Thymus (tissue), 14 donors: ENCODE measurements at places on chromosomes 5 and 9. TPM values are rescaled to one million over a fixed set of nuclear protein-coding genes. Genes with fewer than 3 reads are reported as not detected.

The SPINK4 gene
- total RNA-seq = 0.38 TPM

The TAF11L10 gene
- not detected for total RNA-seq

The PCDHB9 gene
- 0.19 TPM for total RNA-seq

The IRX1 gene
- 0.94 TPM for total RNA-seq

The GMCL2 gene
- total RNA-seq = under 0.01 TPM

DNA sequence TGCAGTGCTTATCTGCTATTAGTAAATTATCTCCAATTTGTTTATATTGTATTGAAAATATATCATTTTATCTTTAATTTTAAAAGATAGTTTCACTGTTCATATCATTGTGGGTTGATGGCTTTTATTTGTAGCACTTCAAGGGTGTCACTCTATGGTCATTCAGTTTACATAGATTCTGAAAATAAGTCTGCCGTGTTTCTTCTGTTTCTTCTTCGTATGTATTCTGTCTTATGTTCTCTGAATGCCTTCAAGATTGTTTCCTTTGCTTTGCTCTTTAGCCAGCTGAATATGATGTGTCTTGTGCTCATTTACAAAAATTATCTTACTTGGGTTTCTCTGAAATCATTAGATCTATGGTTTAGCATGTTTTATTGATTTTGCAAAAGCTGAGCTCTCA is 359.9 kb downstream of the CYLC2 start:
- H3K27me3 ChIP-seq = no peaks in the 10 kb centered on the region
- no peaks in the 10 kb centered on the region for H3K36me3 ChIP-seq
- no peak for DNase-seq
- H3K4me3 ChIP-seq = no peak overlapping the region
- H3K27ac ChIP-seq = no peak overlapping the region

DNA sequence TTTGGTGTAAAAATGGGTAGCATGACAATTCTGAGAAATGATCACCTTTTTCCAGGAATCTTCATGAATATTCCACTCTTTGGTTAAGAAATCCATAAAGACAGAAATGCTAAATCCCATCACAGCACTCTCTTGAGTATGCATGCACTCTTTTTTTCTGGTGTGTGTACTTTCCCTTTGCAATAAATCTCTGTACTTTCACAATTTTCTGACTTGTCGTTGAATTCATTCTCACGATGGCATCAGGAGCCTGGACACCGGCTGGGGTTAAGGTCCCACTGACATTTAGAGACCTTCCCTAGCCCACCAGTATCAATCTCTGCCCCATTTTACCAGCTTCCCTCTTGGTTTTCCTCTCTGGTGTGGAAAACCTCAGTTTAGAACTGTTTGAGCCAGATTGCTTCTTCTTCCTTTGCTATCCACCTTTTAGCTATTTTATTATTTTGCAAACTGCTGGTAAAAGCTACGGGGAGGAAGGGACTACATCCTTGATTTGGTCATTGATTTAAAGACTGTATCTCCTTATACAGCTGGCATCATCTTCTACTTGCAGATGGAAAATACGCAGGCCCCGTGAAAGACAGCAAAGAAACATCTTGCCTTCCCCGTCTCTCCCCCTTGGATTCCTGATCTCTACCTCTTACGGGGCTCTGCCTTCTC is 59.9 kb upstream of the ZFR start:
- H3K36me3 ChIP-seq = no peaks in the 10 kb centered on the region
- H3K27me3 ChIP-seq = no peaks in the 10 kb centered on the region
- H3K4me1 ChIP-seq = peaks cover 6% of the 10 kb centered on the region
- no peak overlapping the region for H3K4me3 ChIP-seq
- DNase-seq = no peak
- H3K27ac ChIP-seq = peak overlapping the region; percentile 31

DNA sequence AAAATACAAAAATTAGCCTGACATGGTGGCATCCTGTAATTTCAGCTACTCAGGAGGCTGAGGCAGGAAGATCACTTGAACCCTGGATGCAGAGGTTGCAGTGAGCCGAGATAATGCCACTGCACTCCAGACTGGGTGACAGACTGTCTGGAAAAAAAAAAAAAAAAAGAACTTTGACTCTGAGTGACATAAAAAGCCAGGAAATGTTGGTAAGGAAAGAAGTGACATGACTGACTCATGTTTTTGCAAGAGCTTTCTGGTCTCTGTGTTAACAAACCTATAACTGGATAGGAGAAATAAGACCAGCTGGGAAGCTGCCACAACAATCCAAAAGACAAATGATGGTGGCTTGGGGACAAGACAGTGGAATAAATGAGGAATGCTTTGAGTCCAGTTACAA is 272.1 kb downstream of the HINT1 start:
- no peaks in the 10 kb centered on the region for H3K4me1 ChIP-seq
- no peaks in the 10 kb centered on the region for H3K36me3 ChIP-seq
- no peak for DNase-seq
- H3K27me3 ChIP-seq = no peaks in the 10 kb centered on the region
- no peak overlapping the region for H3K27ac ChIP-seq
- H3K4me3 ChIP-seq = no peak overlapping the region

- no peaks in the 10 kb centered on the region for H3K4me1 ChIP-seq
- H3K36me3 ChIP-seq = no peaks in the 10 kb centered on the region
- H3K4me3 ChIP-seq = no peak overlapping the region
These were observed 47.3 kb downstream of the TRIO start for GRCh38 chr5:14190194-14191164.

GRCh38 chr5:82335806-82336205 is 57.7 kb upstream of the RPS23 start:
- DNase-seq = no peak
- no peak overlapping the region for H3K4me3 ChIP-seq
- H3K36me3 ChIP-seq = no peaks in the 10 kb centered on the region
- no peak overlapping the region for H3K27ac ChIP-seq

GRCh38 chr9:127424676-127424999 is 456 bp downstream of the ZNF79 start:
- peak overlapping the region; percentile 63 for H3K4me3 ChIP-seq
- H3K27ac ChIP-seq = peak overlapping the region; percentile 82
- H3K27me3 ChIP-seq = no peaks in the 10 kb centered on the region
